SJSA1 (cell line): ENCODE measurements at places on chromosomes 5 and 9.

- DNase-seq: no peak
These were observed 73.1 kb downstream of the MAST4 start for GRCh38 chr5:66669086-66669861.

GRCh38 chr5:6899221-6899620, 186.0 kb downstream of the TENT4A start:
- DNase-seq: no peak

DNA sequence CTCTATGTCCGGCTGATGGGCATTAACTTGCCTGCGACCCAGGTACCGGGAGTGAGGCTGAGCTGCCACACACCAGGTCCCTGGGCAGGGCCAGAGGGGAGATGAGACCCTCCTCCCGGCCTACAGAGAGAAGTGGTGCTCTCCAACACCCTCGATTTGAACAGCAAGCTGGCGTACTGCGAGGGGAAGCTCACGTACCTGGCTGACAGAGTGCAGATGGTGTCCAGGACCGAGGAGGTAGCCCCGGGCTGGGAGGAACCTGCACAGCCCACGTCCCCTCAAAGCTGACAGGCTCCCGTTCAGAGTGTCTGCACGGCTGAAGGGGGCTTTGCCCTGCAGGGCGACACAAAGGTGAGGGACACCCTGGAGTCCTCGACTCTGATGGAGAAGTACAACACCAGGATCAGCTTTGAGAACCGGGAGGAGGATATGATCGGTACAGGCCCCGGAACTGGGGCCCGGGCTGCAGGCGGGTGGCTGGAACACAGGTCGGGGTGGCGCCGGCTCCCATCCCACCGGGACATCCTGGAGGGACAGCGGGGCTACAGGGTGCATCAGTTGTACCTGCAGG, 1.0 kb upstream of the RABL6 start:
- no peak for DNase-seq

- peak; percentile 57 for DNase-seq
These were observed 26.4 kb downstream of the ATP6V0E1 start for GRCh38 chr5:173010021-173010420.

DNA sequence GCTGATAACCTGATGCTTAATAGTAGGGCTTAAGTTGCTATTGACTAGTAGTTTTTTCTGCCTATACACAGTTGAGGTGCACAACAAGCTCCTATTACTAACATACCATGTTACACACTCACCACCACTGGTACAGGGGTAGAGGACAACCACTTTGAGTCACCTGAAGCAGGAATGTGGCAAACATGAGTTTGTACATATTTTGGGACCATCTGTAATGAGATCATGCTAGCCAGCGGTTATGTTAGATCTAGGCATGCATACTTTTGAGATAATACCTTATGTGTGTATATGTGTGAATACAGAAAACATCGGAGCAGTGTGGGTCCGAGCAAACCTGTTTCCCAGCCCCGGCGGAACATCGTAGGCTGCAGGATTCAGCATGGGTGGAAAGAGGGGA, 72.8 kb upstream of the NXNL2 start:
- DNase-seq: no peak

DNA sequence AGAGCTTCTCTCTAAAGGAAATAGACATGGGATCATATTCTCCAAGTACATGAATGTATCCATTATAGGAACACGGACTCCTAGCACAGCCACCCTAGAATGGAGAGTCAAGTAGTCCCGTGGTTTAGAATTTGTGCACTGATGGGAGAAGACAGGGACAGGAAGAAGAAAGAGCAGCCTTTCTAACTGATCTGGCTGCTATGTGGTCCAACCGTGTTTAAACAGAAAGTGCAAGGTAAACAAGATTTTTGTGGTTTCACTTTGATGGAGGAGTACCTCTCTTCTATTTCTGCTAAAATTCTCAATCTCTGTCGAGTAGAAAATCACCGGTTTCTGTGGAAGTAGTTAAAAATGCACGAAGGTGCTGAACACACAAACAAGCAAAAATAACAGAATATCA, 171.3 kb downstream of the ST8SIA4 start:
- no peak for DNase-seq

GRCh38 chr9:3941758-3942157, 358.1 kb downstream of the GLIS3 start:
- no peak for DNase-seq

DNA sequence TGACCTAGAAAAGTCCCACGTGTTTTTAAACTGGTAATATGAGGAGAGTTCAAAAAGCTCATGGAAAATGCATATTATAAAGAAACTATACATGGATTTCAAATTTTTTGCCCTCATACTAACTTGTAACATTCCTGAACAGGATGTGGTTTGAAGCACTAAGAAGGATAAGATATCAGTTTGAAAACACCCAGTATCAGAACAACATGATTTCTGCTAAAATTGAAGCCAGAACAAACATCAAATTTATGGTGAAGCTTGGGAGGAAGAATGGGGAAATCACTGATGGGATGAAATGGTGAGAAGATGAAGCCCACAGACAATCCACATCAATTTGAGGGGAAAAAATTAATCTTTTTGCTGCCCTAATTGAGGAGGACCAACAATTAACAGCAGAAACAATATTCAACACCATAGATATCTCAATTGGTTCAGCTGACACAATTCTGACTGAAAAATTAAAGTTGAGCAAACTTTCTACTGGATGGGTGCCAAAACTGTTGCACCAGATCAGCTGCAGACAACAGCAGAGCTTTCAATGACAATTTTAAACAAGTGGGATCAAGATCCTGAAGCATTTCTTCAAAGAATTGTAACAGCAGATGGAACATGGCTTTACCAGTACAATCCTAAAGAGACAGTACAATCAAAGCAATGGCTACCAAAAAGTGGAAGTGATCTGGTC, 113.2 kb upstream of the SNX2 start:
- DNase-seq: no peak

DNA sequence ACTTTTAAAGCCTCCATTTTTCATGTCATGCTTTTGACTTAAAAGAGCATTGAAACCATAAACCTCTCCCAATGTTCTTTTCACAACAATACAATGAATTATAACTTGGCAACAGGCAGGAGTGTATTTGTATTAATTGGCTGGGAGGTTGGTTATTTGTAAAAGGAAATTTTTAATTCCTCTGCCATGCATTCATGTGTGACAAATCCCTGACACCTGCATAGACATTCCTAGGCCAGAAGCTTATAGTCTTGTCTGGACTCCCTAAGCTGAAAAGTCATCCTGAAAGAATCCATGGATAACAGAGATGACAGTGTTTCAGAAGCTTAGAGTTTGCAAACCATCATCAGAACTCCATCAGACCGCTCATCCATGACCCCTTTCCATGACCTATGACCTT, 76.3 kb upstream of the PTGER4 start:
- DNase-seq: no peak

GRCh38 chr5:80346055-80346454, 26.3 kb downstream of the SPZ1 start:
- DNase-seq: no peak
